ENCODE measurements at places on chromosomes 2 and 18. TPM values are rescaled to one million over a fixed set of nuclear protein-coding genes. Genes with fewer than 3 reads are reported as not detected.

- H3K27ac ChIP-seq: no peak overlapping the region
- H3K36me3 ChIP-seq: no peaks in the 10 kb centered on the region
- DNase-seq: no peak
- H3K4me3 ChIP-seq: no peak overlapping the region
Observed at GRCh38 chr18:8496186-8496585, 113.1 kb upstream of the RAB12 start.

DNA sequence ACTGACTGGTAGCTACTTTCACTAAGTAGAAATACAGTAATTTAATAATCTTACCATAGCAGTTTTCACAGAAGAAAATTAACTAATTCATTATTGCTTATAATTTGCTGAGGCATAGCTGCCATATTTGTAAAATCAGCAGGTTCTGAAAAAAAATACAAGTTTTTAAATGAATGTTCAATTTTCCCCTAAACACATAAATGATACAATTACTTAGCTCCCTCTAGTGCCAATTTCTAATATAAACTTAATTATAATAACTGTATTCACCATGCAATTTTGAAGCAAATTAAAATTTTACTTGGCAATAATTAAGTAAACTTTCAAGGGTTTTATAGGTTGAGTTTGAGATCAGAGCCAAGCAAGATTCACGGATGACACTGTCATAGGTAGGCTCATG is 1321.6 kb upstream of the ACVR2A start:
- peaks cover 3% of the 10 kb centered on the region for H3K27me3 ChIP-seq
- no peak for DNase-seq
- no peaks in the 10 kb centered on the region for H3K36me3 ChIP-seq
- H3K4me3 ChIP-seq: no peak overlapping the region

DNA sequence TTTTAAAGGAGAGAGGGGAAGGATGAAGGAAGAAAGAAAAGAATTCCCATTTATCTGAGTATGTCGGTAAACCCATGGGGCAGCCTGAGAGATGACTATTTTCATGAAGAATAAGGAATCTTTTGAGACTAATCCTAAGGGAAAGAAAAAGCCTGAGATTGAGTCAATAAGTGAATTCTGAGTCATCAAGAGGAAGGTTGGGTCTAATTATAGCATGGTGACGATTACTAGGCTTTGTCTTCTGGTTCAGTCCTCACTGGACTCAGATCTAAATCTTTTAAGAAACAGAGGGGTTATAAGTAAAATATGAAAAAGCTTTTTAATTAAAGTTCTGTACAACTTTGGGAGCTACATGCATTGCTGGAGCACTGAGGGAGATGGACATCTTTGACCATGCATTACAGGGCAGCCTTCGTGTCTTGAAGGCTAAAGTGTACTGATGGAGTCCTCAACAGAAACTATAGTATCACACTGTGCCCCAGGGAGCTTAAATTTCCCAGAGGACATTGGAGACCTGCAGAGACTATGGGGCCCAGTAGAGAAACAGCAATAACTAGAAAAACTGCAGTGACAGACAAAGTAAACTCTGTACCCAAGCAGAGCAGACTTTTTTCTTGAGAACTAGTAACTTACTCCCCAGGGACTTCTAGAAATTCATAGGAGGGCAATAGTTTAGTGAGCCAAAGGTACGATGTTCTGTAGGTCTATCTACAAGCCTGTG is 260.9 kb downstream of the RAD51AP2 start:
- no peak overlapping the region for H3K27ac ChIP-seq
- H3K27me3 ChIP-seq: no peaks in the 10 kb centered on the region
- H3K4me1 ChIP-seq: no peaks in the 10 kb centered on the region
- no peak overlapping the region for H3K4me3 ChIP-seq
- no peaks in the 10 kb centered on the region for H3K36me3 ChIP-seq
- no peak for DNase-seq

Gene COL5A2
- 3.2 TPM for polyA plus RNA-seq

GRCh38 chr2:41544709-41545108 is 503.1 kb upstream of the PKDCC start:
- DNase-seq: no peak
- no peaks in the 10 kb centered on the region for H3K36me3 ChIP-seq
- H3K27me3 ChIP-seq: no peaks in the 10 kb centered on the region
- no peak overlapping the region for H3K4me3 ChIP-seq
- H3K27ac ChIP-seq: no peak overlapping the region

Gene KIAA2012
- polyA plus RNA-seq: 0.35 TPM
